ENCODE measurements at places on chromosomes 16 and 17.
A peak's percentile ranks its signal among the peaks of the same experiment; 100 is the strongest.

DNA sequence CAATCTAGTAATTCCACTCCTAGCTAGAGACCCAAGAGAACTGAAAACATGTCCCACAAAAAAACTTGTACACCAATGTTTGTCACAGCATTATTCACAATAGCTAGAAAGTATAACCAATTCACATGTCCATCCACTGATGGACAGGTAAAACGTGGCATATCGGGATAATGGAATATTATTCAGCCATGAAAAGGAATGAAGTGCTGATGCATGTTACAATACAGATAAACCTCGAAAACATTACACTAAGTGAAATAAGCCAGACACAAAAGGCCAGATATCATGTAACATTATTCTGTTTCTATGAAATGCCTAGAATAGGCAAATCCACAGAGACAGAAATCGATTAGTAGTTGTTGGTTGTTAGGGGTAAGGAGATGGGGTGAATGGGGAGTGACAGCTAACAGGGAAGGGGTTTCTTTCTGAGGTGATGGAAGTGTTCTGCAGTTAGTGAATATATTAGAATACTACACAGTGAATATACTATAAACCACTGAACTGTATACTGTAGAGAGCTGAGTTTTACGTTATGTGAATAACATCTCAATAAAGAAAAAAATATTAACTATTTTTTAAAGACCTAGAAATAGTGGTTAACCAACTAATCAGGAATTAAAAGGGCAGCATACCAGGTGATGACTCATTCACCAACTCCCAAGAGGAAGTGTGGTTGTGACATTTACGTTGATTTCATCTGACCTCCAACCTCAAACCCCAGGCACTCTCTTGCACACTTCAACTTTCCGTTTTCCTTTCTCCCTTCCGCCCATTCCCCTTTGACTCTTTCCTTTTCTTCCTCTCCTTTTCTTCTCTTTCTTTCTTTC, 48.6 kb downstream of the GAS7 start:
- DNase-seq, result no peak

DNA sequence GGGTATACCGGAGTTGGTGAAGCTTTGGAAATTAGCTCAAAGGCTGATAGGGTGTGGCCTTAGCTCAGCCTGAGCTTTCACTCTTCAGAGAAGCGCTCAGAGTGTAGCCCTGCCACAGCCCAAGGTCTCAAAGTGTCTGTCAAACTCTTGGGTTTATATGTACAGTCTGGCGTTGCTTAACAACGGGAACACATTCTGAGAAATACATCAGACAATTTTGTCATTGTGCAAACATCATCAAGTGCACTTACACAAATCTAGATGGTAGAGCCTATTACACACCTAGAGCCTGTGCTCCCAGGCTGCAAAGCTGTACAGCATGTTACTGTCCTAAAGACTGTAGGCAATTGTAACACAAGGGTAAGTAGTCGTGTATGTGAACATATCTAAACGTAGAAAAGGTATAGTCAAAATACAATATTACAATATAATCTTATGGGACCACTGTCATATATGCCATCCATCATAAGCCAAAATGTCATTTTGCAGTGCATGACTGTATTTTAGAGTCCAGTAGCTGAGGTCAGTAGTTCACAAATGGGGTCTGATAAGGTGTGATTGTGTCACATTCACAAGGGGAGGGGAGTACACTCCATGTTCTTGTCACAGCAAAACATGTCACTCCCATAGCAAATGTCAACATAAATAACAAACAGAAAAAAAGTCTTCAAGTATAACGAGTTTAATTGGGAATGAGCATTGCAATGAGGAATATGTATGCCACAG, 20.6 kb downstream of the CHAD start:
- no peak for DNase-seq

- DNase-seq, result peak; percentile 41
These were observed 232.8 kb downstream of the SEC14L1 start for GRCh38 chr17:77373299-77374169.

DNA sequence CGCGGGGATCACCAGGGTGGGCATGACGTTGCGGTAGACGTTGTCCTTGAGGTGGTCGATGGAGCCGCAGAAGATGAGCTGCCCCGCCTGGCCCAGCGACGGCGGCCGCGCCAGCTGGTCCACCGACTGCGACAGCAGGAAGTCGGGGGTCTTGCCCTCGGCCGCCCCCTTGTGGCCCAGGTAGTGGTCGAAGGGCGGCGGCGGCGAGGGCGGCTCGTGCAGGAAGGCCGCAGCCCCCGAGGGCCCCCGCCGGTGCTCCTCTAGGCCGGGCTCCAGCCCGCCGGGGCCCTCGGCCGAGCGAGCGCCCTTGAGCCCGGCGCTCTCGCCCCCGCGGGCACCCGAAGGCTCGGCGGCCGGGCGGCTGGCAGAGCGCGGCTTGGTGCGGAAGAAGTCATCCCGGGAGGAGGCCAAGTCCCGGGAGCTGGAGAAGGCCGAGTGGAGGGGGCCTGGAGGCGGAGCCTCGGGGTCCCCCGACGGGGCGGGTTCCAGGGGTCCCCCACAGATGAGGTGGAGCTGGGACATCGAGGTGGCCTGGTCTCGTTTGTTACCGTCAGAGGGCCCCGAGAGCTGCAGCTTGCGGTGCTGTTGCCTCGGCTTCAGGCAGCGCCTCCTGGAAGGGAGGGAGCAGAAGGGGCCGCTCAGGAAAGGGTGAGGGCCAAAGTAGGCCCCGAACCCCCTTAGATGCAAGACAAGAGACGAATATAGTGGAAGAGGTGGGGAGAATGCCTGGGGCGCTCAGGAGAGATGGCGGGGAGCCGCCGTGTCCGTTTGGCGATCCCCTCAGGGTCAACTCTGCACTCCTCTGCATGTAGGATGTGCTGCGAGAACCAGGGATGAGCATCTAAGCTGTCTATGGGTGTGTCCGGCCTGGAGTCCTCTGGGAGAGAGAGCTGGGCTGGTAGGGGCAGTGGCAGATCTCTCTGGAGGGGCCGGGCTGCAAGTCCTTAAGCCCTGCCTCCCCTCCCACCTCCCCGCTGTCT, 8.8 kb downstream of the FAM171A2 start:
- no peak for DNase-seq

DNA sequence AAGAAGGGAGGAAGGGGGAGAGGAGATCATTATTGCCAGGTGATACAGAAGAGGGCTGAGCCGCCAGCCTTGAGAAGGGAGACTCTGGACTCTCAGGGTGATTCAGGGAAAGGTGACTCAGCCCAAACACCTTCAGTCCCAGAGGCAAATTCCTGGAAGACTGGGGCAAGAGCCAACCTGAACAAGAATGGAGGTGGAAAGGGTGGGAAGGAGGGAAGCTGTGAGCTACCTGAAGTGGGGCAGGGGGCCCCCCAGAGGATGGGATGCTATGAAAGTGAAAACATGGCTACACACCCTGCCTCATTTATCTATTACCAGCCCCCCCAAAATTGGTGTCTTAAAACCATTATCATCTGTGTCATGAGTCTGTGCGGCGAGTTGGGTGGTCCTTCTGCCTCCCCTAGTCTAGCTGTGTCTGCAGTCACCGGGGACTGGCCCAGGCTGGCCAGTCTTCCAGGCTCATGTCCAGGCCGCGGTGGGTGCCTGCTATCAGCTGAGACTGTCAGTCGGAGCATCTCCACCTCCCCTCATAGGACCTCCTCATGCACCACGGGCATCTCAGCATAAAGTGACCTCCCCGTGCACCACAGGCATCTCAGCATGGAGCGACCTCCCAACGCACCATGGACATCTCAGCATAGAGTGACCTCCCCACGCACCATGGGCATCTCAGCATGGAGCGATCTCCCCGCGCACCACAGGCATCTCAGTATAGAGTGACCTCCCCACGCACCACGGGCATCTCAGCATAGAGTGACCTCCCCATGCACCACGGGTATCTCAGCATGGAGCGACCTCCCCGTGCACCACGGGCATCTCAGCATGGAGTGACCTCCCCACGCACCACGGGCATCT, 3.2 kb upstream of the SLC47A2 start:
- no peak for DNase-seq

GRCh38 chr17:8843344-8843743, 24.1 kb downstream of the PIK3R6 start:
- no peak for DNase-seq

GRCh38 chr17:65027305-65027704, 29.2 kb downstream of the GNA13 start:
- DNase-seq, result no peak

- peak; percentile 68 for DNase-seq
These were observed 21.7 kb downstream of the LRRC75A start for GRCh38 chr17:16470265-16470664.

DNA sequence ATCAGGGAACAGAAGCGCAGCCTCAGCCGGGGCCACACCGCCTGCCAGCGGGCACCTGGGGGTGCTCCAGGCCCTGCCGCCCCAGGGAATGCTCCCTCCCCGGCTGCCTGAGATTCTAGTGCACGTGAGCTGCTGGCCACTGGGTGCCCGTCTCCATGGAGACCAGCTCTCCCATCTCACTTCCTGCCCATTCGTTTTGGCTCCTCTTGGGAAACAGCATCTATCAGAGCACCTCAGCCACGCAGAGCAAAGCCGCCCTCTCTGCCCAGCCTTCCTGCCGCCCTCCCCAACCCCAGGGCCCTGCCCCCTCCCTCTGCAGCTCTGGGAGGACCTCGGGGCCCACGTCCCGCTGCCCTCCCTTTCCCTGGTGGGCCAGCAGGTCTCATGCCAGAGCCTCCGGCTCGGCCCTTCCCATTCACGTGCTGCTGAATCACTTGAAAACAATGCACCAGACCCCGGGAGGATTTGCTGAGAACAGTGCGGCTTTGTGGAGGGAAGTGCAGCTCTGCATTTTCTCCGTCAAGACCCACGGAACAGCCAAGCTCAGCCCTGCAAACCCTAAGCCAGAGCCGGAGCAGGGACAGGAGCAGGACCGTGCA, 19.4 kb downstream of the CEP295NL start:
- DNase-seq, result no peak

DNA sequence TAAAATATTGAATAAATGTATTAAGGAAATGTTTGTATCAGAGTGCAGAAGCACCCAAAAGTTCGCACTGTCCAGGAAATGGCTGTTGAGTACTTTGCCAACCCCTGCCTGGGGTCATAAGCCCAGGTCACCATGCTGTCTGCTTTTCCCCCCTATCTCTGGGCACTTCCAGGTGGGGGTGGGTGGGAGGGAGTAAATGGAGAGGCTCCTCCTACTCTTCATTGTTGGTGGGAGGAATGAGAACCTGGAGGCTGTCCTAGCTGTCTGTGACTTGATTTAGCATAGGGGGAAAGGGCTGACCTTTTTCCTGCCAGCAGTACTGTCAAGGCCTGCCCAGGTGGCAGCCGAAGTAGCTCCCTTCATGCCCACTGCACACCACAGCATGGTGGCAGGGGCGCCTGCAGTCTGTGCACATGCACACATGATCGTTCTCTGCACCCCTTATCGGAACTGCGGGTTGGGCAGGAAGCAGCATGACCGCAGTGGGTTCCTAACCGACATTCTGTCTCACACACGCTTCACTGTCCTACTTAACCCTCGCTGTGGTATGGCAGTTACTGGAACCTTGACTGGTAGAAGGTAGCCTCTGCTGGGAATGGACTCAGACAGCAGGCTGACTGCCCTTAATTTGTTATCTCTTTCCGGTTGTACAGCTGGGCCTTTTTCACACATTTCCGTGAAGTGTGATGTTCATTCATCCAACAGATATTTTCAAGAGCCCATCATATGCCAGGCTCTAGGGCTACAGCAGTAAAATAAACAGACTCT, 41.5 kb downstream of the LDHD start:
- no peak for DNase-seq

DNA sequence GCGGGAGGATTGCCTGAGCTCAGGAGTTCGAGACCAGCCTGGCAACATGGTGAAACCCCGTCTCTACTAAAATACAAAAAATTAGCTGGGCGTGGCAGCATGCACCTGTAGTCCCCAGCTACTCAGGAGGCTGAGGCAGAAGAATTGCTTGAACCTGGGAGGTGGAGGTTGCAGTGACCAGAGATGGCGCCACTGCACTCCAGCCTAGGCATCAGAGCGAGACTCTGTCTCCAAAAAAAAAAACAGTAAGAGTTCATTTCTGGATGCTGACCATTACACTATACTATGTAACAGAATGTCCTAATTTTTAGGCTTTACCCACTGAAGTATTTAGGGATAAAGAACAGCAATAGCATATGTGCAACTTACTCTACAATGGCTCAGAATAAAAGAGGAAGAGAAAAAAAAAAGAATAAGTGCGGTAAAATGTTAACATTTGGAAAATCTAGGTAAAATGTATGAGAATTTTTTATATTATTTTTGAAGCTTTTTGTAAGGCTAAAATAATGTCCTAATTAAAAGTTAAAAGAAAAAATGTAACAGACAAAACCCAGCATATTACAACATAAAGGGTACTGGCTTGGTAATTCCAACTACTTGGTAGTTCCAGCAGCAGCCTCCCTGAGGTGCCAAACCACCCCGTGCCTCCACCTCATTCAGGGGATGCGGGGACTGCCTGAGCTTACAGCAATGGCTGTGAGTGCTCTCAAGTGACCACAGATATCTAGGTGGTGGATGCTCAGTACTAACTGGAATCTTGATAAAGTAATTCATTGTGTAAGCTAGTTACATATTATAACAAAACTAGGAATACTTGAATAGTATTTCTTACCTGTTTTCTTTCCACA, 10.9 kb downstream of the COPS3 start:
- no peak for DNase-seq

GRCh38 chr16:75965504-75966374, 239.4 kb upstream of the CPHXL start:
- peak; percentile 53 for DNase-seq

GRCh38 chr17:48541577-48542113, 3.3 kb downstream of the HOXB2 start:
- no peak for DNase-seq

DNA sequence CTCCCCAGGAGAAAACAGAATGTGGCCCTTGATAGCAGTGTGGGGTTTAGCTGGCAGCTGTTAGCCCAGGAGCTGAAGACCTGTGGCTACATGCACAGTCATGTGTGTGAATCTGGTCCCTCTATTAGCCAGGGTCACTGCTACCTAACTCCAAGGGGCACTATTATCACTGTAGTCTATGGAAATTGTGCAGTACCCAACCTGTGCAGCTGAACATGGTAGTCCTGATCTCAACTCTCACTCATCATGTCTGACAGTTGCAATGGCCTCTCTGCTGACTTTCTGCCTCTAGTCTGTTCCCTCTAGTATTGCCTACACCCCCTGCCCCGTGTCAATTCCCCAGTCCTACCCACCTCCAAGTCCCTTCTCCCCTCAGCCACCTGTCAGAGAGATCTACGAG, 67.4 kb downstream of the RAB11FIP4 start:
- no peak for DNase-seq

DNA sequence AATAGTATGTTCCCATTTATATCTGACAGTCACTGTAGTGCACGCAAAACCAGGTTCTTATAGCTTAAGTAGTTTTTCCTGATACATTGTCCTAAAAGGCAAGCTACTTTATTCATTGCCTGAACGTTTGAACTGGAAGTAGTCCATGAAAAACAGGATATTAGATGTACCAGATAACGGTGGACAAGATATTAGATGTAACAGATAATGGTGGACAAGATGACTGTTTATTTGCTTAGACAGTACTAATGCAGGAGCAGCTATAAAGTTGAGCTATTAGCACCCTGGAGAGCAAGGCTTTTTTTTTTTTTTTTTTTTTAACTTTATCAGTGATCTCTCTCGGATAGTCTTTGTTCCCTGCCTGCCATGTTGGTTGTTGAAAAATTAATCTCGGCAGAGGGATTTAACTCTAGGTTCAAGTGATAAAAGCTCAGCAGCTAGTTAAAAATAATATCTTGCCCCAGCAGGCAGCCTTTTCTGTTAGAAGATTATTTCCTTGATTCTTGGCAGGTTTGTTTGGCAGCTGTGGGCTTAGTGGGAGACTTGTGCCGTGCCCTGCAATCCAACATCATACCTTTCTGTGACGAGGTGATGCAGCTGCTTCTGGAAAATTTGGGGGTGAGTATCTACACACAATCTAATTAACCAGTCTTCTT, 17.3 kb upstream of the TBKBP1 start:
- no peak for DNase-seq
